GM23248 (cell line): ENCODE measurements at places on chromosomes 6 and 20. TPM values are rescaled to one million over a fixed set of nuclear protein-coding genes. Genes with fewer than 3 reads are reported as not detected.
A peak's percentile ranks its signal among the peaks of the same experiment; 100 is the strongest.

ADGRF5 gene
- 0.13 and 0.65 TPM in 2 replicates for total RNA-seq

YWHAB gene
- total RNA-seq: 95.0 and 116 TPM in 2 replicates

RIPOR3 gene
- 0.76 TPM in 1 of 2 replicates, not detected in the other for total RNA-seq

MYL9 gene
- 134 and 172 TPM in 2 replicates for total RNA-seq

DNA sequence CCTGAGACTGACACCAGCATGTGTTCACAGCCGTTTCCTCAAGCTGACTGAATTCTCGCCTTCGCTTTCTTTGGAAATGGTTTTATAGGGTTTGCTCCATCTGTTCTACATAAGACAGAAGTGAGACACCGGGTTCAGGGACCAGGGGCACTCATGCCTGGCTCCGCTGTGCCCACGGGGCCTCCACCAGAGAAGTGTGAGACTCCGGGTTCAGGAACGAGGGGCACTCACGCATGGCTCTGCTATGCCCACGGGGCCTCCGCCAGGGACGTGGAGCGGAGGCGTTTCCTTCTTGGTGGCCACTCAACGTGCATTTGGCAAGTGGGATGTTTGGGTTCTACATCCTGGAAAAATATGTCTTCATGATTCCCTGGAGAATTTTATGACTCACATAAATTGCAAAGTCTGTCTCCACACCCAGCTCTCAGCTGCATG is 106.6 kb downstream of the RNASET2 start:
- peak; percentile 3 for DNase-seq

- DNase-seq: peak; percentile 20
These were observed 991 bp downstream of the UQCC2 start for GRCh38 chr6:33710296-33711121.

DNA sequence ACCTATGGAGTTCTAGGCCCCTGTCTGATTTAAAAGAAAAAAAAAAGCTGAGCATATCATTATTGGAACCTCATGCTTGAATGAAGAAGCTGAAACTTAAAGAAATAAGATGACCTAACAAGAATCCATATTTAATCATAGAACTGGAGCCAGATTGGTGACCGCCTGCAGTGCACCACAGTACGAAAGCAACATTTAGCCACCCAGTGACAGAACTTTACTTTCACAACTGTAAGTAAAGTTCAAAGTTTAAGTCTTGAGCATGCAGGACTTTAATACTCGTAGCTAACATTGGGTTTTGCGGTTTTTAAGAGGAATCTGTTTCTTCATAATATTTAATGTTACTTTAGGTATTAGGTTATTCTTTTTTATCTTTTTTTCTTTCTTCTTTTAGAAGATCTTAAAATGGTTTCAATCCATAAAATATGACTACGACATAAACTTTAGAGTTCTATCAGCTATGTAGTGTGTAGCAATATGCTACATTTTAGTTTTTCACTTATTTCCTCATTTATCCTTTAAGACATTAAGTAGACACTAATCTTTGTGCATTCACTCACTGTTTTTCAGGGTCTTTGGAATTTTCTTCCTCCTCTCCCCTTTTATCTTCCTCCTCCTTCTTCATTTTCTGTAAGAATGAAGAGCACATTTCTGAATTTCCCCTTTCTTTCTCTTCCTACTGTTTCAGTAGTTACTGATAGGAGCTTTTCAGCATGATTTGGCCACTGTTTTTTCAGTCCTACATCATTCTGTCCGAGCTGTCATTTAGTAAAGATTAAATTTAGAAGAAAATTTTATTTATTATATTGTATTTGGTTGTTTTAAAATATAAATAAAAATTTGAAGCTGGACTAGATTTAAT is 514.1 kb downstream of the GRIK2 start:
- DNase-seq: no peak

- no peak for DNase-seq
These were observed 431.8 kb upstream of the MAN1A1 start for GRCh38 chr6:119781365-119781764.

DNA sequence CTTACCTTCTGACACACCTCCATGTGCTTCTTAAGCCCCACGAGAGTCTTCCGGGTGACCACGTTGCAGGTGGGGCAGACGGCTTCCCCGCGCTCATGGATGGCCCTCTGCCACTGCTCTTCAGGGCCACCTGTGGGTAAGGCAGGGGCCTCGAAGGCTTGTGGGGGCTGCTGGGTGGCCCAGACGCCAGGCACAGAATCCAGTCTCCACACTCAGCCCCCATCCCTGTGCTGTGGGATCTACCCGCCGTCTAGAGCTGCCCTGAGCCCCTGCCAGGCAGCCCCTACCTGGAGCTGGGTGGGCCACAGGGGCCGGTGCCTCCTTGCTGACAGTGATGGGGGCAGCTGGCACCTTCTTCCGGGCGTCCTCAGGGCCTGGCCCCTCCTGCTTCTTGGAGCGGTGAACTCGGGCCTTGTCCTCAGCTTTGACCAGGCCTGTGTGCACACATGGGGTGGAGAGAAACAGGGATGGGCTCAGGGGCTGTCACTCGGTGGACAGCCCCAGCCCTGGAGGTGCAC is 5.9 kb downstream of the ZNF512B start:
- DNase-seq: no peak

GRCh38 chr6:35602133-35602946 is 86.4 kb downstream of the FKBP5 start:
- peak; percentile 71 for DNase-seq

- DNase-seq: peak; percentile 65
These were observed 74.5 kb upstream of the SRSF6 start for GRCh38 chr20:43383026-43383795.

DNA sequence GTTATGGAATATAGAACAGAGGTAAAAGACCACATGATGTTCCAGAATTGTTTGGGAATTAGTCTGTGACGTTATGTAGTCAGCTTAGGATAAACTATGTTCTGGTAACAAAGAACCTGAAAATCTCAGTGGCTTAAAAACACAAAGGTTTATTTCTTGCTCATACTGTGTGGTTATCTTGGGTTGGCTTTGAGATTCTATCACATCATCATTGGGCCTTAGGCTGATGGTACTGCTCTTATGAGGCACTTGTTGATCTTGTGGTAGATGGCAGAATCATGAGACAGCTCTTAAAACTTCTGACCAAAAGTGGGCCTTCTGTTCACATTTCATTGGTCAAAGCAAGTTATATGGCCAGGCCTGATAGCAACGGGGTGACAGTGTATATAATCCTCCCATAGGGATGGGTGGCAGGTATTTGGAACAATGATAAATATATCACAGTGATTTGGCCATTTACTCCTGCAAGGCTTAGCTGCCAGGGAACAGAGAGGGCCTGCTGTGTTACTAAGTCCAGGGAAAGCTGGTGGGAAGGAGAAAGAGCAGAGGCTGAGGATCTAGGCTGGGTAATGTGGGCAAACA is 13.5 kb downstream of the DHX35 start:
- DNase-seq: peak; percentile 17

DNA sequence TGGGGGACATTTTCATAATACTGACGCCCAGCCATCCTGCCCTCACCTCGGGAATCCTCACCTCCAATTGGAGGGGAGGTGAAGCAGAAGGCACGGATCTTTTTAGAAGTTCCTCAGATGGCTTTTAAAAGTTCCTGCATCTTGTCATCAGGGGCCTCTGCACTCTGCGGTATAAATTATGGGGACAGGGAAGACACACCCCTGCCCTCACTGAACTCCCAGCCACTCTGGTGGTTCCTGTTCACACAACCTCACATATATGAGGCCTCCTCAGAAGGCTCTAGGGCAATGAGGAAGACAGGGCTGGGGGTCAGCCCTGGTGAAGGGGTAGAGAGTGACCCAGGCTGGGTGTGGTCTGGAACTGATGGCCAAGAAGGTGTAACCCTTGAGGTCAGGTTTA is 187.0 kb downstream of the SOD2 start:
- DNase-seq: no peak
